Osteoblast (primary cell): ENCODE measurements at places on chromosomes 3 and 15.

DNA sequence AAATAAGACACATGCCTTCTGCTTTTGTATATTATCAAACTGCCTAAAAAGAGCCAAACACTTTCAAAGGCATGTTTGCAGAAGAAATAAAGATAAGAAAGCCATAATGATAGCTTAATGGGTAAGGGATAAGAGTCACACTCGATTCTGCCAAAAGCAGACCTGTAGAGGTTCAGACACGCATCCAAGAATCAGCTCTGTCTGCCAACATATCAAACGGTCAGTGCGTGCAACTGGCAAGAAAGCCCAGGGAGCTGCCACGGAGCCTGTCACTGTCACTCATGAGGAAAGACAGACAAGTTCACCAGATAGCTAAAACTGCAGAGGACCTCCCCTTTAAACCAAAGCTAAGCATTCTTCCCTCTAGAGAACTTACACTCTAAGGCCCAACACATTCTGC, 23.2 kb downstream of the DCP1A start:
- peaks cover 9% of the 10 kb centered on the region for H3K36me3 ChIP-seq
- no peak overlapping the region for H3K4me3 ChIP-seq
- no peak overlapping the region for H3K27ac ChIP-seq
- DNase-seq = peak; percentile 14

GRCh38 chr3:72776-73175, 123.8 kb upstream of the CHL1 start:
- H3K27ac ChIP-seq = no peak overlapping the region
- no peak for DNase-seq
- H3K27me3 ChIP-seq = no peaks in the 10 kb centered on the region
- H3K4me3 ChIP-seq = no peak overlapping the region

DNA sequence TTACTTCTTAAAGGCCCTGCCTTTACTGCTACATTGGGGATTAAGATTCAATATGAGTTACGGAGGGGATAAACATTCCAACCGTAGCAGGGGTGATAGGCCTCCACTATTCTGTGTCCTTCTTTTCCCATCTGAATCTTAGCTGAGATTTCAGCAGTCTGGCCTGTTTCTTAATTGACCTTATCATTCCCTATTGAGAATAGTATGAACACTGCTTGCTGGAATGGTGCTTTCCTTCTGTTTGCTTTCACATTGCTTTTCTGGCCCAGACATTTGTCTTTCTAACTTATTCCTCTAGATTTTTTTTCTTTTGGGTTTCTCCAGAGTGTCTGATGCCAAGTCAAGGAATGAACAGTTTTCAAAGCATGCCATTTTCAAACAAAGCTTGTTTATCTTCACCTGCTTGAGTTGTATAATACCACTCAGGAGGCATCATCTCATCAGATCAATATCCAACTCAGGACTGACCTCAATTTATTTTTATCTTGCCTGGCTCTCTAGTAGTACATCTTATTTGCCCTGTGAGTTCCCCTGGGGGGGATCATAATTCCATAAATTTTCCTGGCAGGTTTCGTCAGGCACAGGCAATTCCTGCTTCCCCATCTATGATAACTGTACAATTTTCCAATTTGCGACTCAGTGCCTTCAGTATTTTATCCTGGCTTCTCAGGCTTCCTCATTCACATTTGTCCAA, 161.1 kb upstream of the STT3B start:
- DNase-seq = no peak
- no peak overlapping the region for H3K4me3 ChIP-seq
- no peaks in the 10 kb centered on the region for H3K27me3 ChIP-seq
- no peaks in the 10 kb centered on the region for H3K36me3 ChIP-seq
- H3K4me1 ChIP-seq = peaks cover 35% of the 10 kb centered on the region

DNA sequence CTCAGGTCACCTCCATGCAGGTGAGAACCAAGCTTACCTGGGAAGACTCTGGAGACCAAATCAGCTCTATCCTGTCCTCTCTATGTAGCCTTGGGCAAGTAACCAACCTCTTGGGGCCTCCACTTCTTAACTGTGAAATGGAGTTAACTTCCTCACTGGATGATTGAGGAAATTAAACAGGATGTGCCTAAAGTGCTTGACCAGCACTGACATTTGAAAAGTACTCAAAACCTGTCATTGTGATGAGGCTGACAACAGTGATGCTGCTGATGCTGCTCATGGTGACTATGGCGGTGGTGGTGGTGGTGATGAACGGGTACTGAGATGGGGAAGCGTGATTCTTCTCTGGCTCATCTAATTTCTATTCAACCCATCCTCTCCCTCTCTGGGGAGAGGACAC, 22.3 kb downstream of the VIPR1 start:
- peak; percentile 44 for DNase-seq
- H3K27me3 ChIP-seq = no peaks in the 10 kb centered on the region
- no peaks in the 10 kb centered on the region for H3K4me1 ChIP-seq
- H3K4me3 ChIP-seq = no peak overlapping the region
- no peaks in the 10 kb centered on the region for H3K36me3 ChIP-seq
- no peak overlapping the region for H3K27ac ChIP-seq

GRCh38 chr3:98733053-98733811, 29.9 kb upstream of the ST3GAL6 start:
- no peaks in the 10 kb centered on the region for H3K36me3 ChIP-seq
- peak; percentile 86 for DNase-seq
- no peak overlapping the region for H3K27ac ChIP-seq
- peaks cover 32% of the 10 kb centered on the region for H3K4me1 ChIP-seq

DNA sequence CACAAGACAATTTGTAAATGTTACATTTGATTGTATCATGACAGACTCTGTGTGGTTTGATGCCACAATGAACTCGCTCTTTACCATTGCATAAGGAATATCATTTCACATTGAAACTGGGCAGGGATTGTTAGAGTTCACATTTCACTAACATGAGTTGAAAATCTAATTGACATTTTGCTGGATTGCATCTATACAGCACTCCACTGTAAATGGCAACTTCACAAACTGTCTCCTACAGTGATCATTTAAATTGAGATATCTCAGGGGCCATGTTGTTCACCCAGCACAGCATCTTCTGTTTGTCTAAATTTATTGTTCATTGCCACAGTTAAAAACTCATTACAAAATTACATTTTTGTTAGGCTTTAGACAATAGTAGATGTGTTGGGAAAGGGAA, 499.4 kb downstream of the GBE1 start:
- no peak for DNase-seq
- no peak overlapping the region for H3K27ac ChIP-seq
- no peak overlapping the region for H3K4me3 ChIP-seq
- no peaks in the 10 kb centered on the region for H3K36me3 ChIP-seq

DNA sequence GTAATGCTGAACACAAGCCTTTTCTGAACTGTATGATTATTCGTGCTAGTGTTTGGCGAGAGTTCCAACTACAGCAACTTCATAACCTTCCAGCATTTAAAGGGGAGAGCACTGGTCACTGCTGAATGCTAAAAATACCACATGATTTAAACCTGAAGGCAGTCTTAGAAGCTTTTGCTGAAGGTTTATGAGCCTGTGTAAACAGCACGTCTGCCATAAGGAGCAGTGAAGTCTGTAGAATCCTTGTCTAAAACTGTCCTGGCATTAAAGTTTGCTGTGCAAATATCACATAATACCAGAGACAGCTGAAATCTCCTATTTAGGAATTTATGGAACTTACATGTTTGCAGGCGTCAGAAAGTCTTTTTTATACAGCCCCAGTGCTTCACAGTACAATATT, 5.9 kb downstream of the SATB1 start:
- no peaks in the 10 kb centered on the region for H3K27me3 ChIP-seq
- H3K4me1 ChIP-seq = no peaks in the 10 kb centered on the region
- no peak overlapping the region for H3K4me3 ChIP-seq
- H3K27ac ChIP-seq = no peak overlapping the region

- DNase-seq = peak; percentile 77
- no peak overlapping the region for H3K4me3 ChIP-seq
- no peaks in the 10 kb centered on the region for H3K36me3 ChIP-seq
- H3K4me1 ChIP-seq = no peaks in the 10 kb centered on the region
These were observed 95.7 kb downstream of the CPN2 start for GRCh38 chr3:194255252-194256039.

DNA sequence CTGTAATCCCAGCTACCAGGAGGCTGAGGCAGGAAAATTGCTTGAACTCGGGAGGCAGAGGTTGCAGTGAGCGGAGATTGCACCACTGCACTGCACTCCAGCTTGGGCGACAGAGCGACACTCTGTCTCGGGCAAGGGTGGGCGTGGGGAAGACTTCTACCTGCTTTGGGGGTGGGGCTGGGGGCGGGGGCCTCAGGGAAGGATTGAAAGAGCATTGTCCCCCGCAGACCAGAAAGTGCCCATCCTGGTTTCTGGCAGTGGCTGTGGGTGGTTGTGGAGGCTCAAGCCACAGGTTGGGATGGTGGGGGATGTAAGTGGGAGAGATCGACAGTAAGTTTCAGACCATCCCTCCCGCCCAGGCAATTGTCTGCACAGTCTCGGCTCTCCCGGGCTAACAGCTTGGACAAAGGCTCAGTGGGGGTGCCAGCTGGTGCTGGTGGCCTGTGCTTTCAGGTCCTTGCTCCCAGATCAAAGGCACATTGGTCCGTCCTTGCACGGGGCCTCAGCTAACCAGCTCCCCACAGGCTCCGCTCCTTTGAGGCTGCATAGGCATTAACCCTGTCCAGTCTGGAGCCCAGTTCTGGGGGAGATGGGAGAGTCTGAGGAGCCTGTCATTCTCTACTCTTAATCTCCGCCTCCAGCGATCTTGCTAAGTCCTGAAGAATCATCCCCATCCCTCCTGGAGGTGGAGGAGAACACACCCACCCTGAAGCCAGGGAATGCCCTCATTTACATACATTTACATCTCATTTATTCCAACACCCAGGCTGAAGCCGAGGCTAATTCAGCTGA, 8.6 kb downstream of the SCN5A start:
- no peaks in the 10 kb centered on the region for H3K36me3 ChIP-seq
- H3K27ac ChIP-seq = no peak overlapping the region
- H3K4me3 ChIP-seq = no peak overlapping the region
- peak; percentile 58 for DNase-seq
- H3K27me3 ChIP-seq = peaks cover 36% of the 10 kb centered on the region

DNA sequence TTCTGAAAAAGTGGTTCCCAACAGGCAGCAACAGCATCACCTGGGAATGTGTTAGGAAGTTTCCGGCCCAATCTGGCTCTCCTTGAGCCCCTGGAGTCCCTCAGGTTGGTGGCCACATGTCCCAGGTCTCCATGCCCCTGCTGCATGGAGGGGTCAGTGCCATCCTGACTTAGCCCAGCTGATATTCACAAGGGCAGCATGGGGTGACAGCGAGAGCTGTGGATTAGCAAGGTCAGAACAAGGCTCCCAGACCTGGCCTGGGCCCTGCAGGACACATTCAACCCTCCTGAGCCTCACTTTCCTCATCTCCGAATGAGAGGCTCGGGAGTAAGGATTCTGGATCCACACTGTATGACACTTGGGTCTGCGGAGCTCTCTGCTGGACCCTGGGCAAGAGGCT, 243.8 kb upstream of the TLE3 start:
- no peak for DNase-seq
- H3K27me3 ChIP-seq = peaks cover 13% of the 10 kb centered on the region
- no peaks in the 10 kb centered on the region for H3K36me3 ChIP-seq
- H3K4me3 ChIP-seq = no peak overlapping the region

DNA sequence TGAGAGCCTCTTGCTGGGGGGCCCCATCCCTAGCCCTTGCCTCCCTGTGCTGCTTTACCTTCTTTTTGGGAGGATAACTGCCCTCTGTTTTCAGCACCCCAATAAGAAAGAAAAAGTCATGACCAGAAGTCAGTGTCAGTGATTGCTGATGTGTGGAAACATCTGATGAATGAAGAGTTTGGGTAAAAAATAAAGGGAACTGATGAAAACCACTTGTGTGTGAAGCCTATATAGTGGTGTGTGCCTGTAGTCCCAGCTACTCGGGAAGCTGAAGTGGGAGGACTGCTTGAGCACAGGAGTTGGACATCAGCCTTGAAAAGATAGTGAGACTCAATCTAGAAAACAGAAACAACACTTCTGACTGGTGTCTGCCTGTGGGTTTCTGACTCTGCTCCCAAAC, 9.8 kb upstream of the CELSR3 start:
- no peak overlapping the region for H3K27ac ChIP-seq
- DNase-seq = peak; percentile 6
- no peak overlapping the region for H3K4me3 ChIP-seq
- no peaks in the 10 kb centered on the region for H3K27me3 ChIP-seq
- H3K4me1 ChIP-seq = no peaks in the 10 kb centered on the region
- peaks cover 11% of the 10 kb centered on the region for H3K36me3 ChIP-seq

- no peaks in the 10 kb centered on the region for H3K27me3 ChIP-seq
- peaks cover 9% of the 10 kb centered on the region for H3K36me3 ChIP-seq
- peak overlapping the region; percentile 64 for H3K27ac ChIP-seq
- no peak overlapping the region for H3K4me3 ChIP-seq
- H3K4me1 ChIP-seq = peaks cover 7% of the 10 kb centered on the region
These were observed 135.7 kb upstream of the LRRFIP2 start for GRCh38 chr3:37309921-37310665.

DNA sequence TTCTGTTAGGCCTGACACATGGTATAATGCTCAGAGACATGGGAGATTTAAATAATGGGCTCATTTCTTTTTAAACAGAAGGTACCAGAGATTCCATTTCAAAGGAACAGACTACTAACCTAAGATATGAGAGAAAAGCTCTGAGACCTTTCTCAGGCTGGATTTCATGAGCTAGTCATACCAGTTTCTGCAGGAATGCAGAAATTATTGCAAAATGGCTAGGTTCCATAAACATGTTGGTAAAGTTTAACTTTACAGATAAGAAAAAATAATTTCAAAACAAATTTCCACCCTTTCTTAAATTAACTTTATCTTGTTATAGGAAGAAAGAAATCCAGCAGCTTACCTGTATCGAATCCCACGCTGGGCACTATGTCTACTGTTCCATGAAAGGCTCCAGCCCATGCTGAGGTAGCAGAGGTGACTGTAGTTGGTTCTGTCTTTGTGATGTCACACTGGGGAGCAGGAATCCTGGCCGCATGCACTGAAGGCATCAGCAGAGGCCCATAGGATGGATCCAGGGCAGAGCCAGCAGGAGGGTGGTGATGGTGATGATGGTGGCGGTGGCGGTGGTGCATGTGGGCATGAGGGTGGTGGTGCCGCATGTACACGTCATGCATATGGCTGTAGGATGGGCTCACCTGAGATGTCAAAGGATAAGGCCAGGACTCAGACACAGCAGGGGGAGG, 22.6 kb downstream of the VGLL3 start:
- peak overlapping the region; percentile 42 for H3K27ac ChIP-seq
- no peak overlapping the region for H3K4me3 ChIP-seq
- peaks cover 86% of the 10 kb centered on the region for H3K36me3 ChIP-seq
- DNase-seq = no peak
- H3K4me1 ChIP-seq = peaks cover 37% of the 10 kb centered on the region

DNA sequence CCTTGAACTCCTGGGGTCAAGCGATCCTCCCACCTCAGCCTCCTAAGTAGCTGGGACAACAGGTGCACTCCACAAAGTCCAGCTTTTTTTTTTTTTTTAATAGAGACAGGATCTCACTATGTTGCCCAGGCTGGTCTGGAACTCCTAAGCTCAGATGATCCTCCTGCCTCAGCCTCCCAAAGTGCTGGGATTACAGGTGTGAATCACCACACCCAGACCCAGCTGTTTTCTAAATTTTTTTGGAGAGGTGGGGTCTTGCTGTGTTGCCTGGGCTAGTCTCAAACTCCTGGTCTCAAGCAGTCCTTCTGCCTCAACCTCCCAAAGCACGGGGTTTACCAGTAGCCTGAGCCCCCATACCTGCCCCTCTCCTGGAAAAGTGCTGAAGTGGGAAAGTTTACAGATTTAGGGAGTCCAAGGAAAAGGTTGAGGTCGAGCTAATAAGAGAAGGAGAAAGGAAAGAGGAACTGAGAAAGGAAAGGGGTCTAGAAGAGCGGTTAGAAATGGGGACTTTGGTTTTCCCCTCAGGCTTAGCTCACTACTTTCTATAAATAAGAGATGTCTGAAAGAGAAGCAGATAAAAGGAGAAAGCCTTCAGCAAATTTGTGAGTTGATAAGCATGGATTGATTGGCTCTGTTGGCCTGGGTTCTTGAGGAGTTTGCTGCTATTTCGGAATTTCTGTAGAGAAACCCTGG, 23.6 kb downstream of the UBE2E1 start:
- H3K27ac ChIP-seq = no peak overlapping the region
- no peaks in the 10 kb centered on the region for H3K36me3 ChIP-seq
- no peak overlapping the region for H3K4me3 ChIP-seq
- no peaks in the 10 kb centered on the region for H3K4me1 ChIP-seq
